Osteocyte (in vitro differentiated cells): ENCODE measurements at places on chromosomes 11 and 22. TPM values are rescaled to one million over a fixed set of nuclear protein-coding genes. Genes with fewer than 3 reads are reported as not detected.

The KCNQ1 gene
- 0.16 TPM in 1 of 2 replicates, not detected in the other for total RNA-seq

The SLC17A6 gene
- not detected in 2 replicates for total RNA-seq

The SHANK2 gene
- total RNA-seq: 0.03 and 0.16 TPM in 2 replicates

The TBX10 gene
- total RNA-seq: not detected in 2 replicates

DNA sequence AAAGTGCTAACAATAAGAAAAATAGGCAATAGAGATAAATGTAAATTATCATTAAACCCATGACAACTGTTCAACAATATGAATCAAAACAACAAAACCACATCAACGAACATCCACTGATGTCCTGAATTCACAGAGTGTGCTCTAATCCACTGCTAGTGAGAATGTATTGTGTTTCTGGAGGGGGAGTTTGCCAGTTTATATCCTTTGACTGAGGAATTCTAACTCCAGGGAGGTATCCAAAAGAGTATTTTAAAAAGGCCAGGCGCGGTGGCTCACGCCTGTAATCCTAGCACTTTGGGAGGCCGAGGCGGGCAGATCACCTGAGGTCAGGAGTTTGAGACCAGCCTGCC lies 1.7 kb upstream of the WEE1 start:
- H3K4me1 ChIP-seq: peaks cover 52% of the 10 kb centered on the region
- DNase-seq: no peak
- H3K36me3 ChIP-seq: peaks cover 20% of the 10 kb centered on the region
- H3K27me3 ChIP-seq: no peaks in the 10 kb centered on the region
- peak overlapping the region; percentile 74 for H3K4me3 ChIP-seq

GRCh38 chr11:131423688-131424087 lies 53.3 kb downstream of the NTM start:
- no peak overlapping the region for H3K27ac ChIP-seq
- H3K36me3 ChIP-seq: no peaks in the 10 kb centered on the region
- no peak for DNase-seq
- H3K4me3 ChIP-seq: no peak overlapping the region
- no peaks in the 10 kb centered on the region for H3K27me3 ChIP-seq

DNA sequence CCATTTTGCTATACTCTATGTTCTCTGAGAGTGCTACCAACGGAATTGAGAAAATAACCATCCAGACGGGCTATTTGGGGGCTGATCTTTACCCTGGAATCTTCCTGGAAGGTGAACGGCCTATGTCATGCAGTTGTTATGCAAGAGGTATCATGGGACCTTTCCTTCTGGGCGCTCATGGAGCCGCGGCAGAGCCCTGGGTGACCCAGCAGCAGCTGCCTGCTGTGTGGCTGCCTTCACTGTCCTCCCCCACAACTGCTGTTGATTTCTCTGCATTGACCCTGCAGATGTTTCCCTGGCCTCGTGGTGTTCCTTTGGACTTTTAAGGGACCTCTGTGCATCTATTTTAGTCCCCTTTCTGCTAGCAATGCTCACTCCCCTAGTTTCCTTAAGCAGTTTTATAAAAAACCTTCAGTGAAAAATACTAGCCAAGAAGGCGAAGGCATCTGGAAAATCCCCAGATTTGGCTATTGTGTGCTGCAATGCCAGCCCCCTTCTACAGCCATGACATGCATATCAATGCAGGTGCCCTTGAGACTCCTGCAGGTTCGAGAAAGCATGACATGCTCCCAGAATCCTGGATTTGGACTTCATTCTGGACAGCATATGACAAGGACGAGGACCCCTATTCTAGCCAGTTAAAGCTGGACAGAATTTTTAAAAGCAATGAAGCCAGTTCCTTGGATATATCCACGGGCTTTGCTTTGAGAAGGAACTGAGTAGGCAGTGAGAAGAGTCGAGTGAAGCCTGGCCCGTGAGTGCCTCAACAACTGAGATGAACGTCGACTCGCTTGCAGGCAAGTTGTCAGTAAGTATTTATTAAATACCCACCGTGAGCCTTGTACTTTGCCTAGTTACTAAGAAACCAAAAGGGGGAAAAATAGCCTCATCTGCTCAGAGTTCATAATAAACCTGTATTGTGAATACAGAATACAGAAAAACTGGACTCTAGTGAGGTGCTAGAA lies at the start of gene SLC25A18:
SLC25A18 (plus strand) TSS at position 593 of the 965 bp plus-strand sequence. CDS start 16,447 bp downstream, outside the sequence.
- H3K27ac ChIP-seq: no peak within 1 kb of the TSS
- H3K4me1 ChIP-seq: peaks cover 9% of the 10 kb centered on the region
- DNase-seq: no peak
- H3K4me3 ChIP-seq: no peak within 1 kb of the TSS

DNA sequence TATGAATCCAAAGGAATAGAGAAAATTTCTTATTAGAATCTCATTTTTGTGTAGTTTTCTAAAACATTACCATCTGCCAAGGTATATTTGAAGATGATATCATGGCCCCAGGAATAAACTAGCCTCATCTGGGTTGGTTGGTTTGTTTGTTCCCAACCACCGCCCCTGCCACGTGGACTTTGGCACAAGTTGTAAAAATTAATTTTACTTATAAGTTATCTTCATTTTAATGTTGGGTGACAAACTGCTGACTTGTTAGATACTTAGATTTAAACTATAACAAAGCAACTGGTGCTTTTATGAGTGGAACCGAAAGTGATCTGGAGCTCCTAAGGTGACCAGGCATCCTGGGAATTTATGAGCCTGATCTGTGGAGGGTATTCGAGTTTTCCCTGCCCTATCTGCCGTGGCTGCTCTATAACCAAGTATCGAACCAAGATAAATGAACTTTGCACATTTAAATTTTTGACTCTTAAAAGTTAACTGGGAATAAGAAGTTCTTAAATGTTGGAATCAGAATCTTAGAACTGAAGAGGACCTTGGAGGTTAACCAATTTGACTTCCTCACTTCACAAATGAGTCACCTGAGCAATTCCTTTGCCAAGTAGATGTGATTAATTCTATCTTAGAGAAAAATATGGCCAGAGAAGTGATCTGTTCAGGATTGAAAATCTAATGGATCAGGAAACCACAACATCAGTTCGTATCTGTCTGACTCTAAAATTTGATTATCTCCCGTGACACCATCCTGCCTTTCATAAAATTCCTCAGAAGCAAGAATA lies 129.1 kb upstream of the ARHGAP42 start:
- peaks cover 7% of the 10 kb centered on the region for H3K27me3 ChIP-seq
- no peak for DNase-seq
- H3K36me3 ChIP-seq: no peaks in the 10 kb centered on the region
- peaks cover 27% of the 10 kb centered on the region for H3K4me1 ChIP-seq

- peaks cover 4% of the 10 kb centered on the region for H3K27me3 ChIP-seq
- H3K36me3 ChIP-seq: no peaks in the 10 kb centered on the region
- DNase-seq: no peak
- H3K4me1 ChIP-seq: peaks cover 31% of the 10 kb centered on the region
- no peak overlapping the region for H3K4me3 ChIP-seq
- no peak overlapping the region for H3K27ac ChIP-seq
Measured at GRCh38 chr11:88398372-88398771, 60.8 kb upstream of the CTSC start.

GRCh38 chr11:40030867-40031266 lies 1428.6 kb downstream of the LRRC4C start:
- no peaks in the 10 kb centered on the region for H3K4me1 ChIP-seq
- DNase-seq: no peak
- no peak overlapping the region for H3K27ac ChIP-seq

DNA sequence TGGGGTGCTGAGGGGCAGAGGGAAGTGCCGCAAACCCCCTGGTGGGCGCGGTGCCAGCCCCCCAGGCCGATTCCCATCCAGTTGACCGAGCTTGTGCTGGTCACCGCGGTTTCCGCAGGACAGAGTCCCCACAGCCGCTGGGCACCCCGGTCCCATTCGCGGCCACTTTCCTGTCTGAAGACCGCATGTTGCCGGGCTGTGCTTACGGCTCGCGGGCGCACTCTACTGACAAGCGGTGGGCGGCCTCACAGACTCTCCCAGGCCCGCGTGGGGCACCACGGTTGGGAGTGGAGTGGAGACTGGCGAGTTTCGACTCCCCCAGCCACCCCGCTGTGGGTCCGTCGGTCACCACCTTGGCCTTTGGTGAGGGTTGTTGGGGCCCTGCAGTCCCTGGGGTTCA lies 648 bp upstream of the H19 start:
- H3K4me3 ChIP-seq: no peak overlapping the region
- H3K4me1 ChIP-seq: no peaks in the 10 kb centered on the region
- DNase-seq: no peak
- no peak overlapping the region for H3K27ac ChIP-seq
- H3K36me3 ChIP-seq: no peaks in the 10 kb centered on the region

- no peak overlapping the region for H3K4me3 ChIP-seq
- H3K27ac ChIP-seq: no peak overlapping the region
- no peaks in the 10 kb centered on the region for H3K27me3 ChIP-seq
- no peak for DNase-seq
Measured at GRCh38 chr22:27088026-27088425, 430.6 kb downstream of the MIAT start.

- H3K27ac ChIP-seq: no peak overlapping the region
- H3K27me3 ChIP-seq: peaks cover 89% of the 10 kb centered on the region
- no peak for DNase-seq
- H3K36me3 ChIP-seq: no peaks in the 10 kb centered on the region
- no peak overlapping the region for H3K4me3 ChIP-seq
- no peaks in the 10 kb centered on the region for H3K4me1 ChIP-seq
Measured at GRCh38 chr11:45362636-45363035, 76.5 kb upstream of the SYT13 start.

- peaks cover 47% of the 10 kb centered on the region for H3K36me3 ChIP-seq
- no peak overlapping the region for H3K27ac ChIP-seq
- H3K27me3 ChIP-seq: no peaks in the 10 kb centered on the region
Measured at GRCh38 chr11:27381238-27381666, 18.2 kb upstream of the CCDC34 start.

- no peak overlapping the region for H3K27ac ChIP-seq
- no peaks in the 10 kb centered on the region for H3K36me3 ChIP-seq
Measured at GRCh38 chr11:120357620-120358019, 21.4 kb downstream of the ARHGEF12 start.

GRCh38 chr22:36758792-36759271 lies 17.1 kb downstream of the IFT27 start:
- H3K27ac ChIP-seq: no peak overlapping the region
- H3K36me3 ChIP-seq: no peaks in the 10 kb centered on the region
- H3K4me3 ChIP-seq: no peak overlapping the region
- peak; percentile 83 for DNase-seq
- peaks cover 5% of the 10 kb centered on the region for H3K27me3 ChIP-seq
- H3K4me1 ChIP-seq: no peaks in the 10 kb centered on the region

GRCh38 chr11:6856871-6857270 lies 6.0 kb upstream of the OR10A2 start:
- peaks cover 3% of the 10 kb centered on the region for H3K27me3 ChIP-seq
- H3K4me1 ChIP-seq: no peaks in the 10 kb centered on the region
- no peaks in the 10 kb centered on the region for H3K36me3 ChIP-seq
- H3K27ac ChIP-seq: no peak overlapping the region
- H3K4me3 ChIP-seq: no peak overlapping the region

- no peak overlapping the region for H3K27ac ChIP-seq
- H3K4me3 ChIP-seq: no peak overlapping the region
- peaks cover 9% of the 10 kb centered on the region for H3K27me3 ChIP-seq
- H3K4me1 ChIP-seq: no peaks in the 10 kb centered on the region
- DNase-seq: no peak
Measured at GRCh38 chr11:58688789-58689503, 42.8 kb downstream of the GLYAT start.

DNA sequence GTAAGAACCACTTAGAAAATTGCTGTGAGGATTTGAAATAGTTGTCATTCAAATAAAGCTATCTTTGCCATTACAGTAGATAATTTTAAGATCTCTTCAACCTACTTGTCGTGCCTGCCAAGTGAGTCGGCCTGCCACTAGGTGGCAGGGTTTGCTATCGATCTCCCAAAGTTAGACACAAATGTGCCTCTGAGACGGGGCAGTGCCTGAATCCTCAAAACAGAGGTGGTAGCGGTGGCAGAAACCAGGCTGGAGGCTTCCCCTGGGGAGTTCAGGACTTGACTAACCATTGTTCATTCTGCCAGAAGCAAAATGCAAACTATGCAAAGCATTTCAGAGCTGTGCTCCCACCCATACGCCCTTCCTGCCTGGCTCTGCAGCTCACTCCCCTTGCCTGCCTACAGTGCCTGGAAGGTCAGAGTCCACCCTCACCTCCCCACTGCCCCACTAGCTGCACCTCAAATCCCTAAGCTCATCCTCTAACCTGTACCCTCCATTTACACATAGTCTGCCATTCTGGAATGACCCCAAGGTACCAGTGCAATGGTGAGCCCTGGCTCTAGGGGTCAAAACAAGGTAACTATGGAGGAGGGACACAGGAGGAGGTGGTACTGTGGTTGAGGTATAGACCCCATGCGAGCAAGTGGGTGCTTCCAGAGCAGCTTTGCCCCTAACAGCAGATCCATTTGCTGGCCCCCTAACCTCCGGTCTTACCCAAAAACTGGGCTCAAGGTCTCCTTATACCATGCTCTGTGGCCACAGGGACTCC lies 82.1 kb downstream of the C11orf58 start:
- H3K27ac ChIP-seq: no peak overlapping the region
- H3K27me3 ChIP-seq: no peaks in the 10 kb centered on the region
- peaks cover 13% of the 10 kb centered on the region for H3K36me3 ChIP-seq

GRCh38 chr11:105265845-105266244 lies 126.3 kb upstream of the CARD18 start:
- H3K36me3 ChIP-seq: no peaks in the 10 kb centered on the region
- no peak for DNase-seq
- no peak overlapping the region for H3K4me3 ChIP-seq
- H3K27ac ChIP-seq: no peak overlapping the region
- H3K4me1 ChIP-seq: no peaks in the 10 kb centered on the region
